ENCODE measurements at places on chromosomes 6 and 20. TPM values are rescaled to one million over a fixed set of nuclear protein-coding genes. Genes with fewer than 3 reads are reported as not detected.

DNA sequence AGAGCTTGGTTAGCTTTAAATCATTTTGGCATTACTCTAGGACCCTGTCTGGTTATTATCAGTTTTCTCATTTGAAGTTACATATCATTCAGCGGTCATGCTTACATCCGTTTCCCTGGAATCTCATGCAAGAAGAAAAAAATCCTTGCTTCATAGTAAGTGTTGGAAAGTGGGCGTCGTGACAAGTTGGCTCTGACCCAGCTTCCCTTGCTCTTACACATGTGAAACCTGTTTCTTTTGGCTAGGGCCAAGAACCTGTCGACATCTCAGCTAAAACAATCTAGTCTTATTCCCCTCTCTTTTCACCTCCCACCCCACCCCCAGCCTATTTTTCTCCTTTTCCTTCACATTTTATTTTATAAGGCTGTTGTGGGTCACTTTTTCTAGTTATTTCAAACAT lies 45.5 kb downstream of the ANKS1A start:
- DNase-seq, result no peak

- no peak for DNase-seq
Measured at GRCh38 chr6:33118525-33119123, 42.8 kb downstream of the HLA-DPB1 start.

DNA sequence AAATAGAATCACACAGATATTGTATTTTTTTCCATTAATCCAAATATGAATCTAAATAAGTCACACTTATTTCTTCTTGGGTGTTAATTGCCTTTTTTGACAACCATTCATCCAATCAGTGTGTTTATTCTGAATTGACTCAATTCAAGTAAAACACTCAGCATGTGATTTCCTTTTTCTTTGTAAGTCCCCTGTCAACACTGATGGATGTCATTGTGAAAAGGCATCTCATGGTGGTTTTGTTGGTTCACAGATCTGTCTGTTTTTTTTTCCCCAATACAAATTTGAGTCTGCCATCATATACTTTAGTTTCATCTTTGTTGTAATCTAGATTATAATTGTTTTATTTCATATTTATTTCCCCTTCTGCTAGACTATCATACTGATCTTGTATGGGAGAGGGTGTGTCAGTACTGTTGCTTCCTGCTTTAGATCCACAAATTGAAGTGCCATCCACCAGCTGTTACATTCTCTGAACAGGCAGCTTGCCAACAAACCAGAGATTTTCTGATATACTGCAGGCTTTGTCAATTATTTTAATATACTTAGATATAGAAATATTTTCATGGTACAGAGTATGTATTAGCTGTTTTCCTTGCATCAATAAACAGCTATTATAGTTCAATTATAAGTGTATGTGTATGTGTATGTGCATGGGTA lies 64.2 kb upstream of the FLRT3 start:
- no peak for DNase-seq

DNA sequence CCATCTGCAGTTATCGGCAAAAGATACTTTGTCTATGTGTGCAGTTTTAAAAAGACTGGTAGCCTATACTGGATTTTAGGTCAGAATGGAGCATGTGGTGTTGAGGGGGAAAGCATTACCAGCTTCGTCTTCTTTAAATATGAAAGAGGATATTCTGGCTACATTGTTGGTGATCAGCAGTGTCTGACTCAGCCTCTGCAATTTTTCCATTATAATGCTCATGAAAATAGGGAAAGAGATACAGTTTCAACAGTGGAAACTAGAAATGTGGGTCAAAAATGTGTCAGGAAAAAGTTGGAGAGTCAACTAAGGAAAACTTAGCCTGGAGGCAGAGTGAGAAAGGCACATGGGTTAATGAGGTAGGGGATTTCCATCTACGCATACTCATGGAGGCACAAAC lies 45.2 kb downstream of the HDGFL1 start:
- DNase-seq, result no peak

- peak; percentile 52 for DNase-seq
Measured at GRCh38 chr6:27295301-27296079, 16.6 kb downstream of the POM121L2 start.

GRCh38 chr6:153210083-153210482 lies 79.0 kb upstream of the RGS17 start:
- DNase-seq, result no peak

DNA sequence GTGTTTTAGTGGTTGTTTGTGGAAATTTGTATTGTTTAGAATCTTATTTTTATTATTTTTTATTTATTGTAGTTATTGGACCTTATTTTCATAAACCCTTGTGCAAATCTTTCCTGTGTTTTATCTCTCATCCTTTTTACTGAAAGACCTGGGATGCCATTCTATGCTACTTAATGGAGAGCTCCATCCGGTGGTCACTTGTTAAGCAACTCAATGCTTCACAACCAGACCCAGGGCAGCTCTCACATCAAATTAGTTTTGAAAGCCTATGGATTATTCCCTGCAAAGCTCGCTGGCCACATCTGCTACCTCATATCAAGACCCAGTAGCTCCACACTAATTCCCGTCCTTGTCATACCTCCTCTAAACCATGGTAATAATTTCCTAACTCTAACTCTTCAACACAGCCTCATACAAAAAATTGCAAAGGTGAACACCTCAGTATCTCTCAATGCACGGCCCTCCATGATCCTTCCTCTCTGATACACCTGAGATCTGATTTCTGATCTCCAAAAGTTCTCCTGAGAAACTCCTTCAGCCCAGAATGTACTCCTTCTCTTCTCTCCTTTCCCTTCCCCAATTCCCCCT lies 296.6 kb upstream of the MANEA start:
- DNase-seq, result peak; percentile 24

- no peak for DNase-seq
Measured at GRCh38 chr6:157229132-157229618, 94.1 kb downstream of the TMEM242 start.

- no peak for DNase-seq
Measured at GRCh38 chr6:17442196-17442595, 48.8 kb downstream of the CAP2 start.

- no peak for DNase-seq
Measured at GRCh38 chr20:12455148-12455547, 537.5 kb downstream of the BTBD3 start.

DNA sequence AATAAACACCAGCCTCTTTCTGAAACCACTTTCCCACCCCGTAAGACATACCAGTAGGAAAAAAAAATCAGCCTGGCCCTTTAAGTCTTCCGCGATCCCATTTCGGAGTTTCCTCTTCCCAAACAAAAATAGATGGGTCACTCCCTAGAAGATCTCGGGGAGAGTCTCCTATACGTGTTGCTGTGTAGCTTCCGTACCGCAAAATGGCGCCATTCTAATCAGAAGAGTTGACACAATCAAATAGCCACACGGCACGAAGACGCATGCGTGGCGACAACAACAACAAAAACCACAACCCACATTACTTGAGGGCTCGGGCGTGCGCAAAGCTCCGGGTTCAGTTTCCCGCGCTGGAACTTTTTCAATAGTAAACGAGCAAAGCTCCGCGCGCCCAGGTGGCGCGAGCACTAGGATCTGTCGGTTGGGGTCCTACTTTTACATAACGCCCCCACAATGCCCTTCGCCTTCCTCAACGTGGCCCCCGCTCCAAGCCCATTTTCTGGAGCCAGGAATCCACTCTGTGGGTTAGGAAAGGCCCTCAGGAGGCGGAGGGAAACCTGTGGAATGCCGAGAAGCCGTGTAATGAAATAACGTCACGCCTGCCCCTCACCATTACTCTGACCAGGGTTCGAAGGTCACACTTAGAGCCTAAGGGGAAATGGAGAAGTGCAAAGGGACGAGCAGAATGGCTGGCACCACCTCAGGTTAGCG lies at the start of gene GPANK1:
Gene GPANK1 (minus strand): TSS at position 208 of the 711 bp plus-strand sequence. CDS start 519 bp downstream, outside the sequence.
- DNase-seq, result peak; percentile 59

GRCh38 chr6:3627501-3627900 lies 124.0 kb downstream of the PXDC1 start:
- no peak for DNase-seq

- no peak for DNase-seq
Measured at GRCh38 chr20:8647961-8648441, 420.9 kb upstream of the PLCB4 start.

GRCh38 chr6:36210182-36210581 lies 13.6 kb downstream of the BRPF3 start:
- DNase-seq, result no peak

- DNase-seq, result peak; percentile 25
Measured at GRCh38 chr20:49045440-49046086, 549 bp upstream of the CSE1L start.

Gene TENT5A
- 2.3 TPM for total RNA-seq

Gene HCRTR2
- not detected for total RNA-seq

Gene GHRH
- not detected for total RNA-seq

Gene B3GAT2
- 0.08 TPM for total RNA-seq

Gene HRH3
- not detected for total RNA-seq

Gene BLOC1S5
- total RNA-seq, result 13.2 TPM

Gene SPDEF
- total RNA-seq, result not detected

Gene TMEM170B
- 5.0 TPM for total RNA-seq

Gene HLA-DMB
- total RNA-seq, result 1.3 TPM
